RWPE1 (cell line): ENCODE measurements at places on chromosomes 7 and 10.

DNA sequence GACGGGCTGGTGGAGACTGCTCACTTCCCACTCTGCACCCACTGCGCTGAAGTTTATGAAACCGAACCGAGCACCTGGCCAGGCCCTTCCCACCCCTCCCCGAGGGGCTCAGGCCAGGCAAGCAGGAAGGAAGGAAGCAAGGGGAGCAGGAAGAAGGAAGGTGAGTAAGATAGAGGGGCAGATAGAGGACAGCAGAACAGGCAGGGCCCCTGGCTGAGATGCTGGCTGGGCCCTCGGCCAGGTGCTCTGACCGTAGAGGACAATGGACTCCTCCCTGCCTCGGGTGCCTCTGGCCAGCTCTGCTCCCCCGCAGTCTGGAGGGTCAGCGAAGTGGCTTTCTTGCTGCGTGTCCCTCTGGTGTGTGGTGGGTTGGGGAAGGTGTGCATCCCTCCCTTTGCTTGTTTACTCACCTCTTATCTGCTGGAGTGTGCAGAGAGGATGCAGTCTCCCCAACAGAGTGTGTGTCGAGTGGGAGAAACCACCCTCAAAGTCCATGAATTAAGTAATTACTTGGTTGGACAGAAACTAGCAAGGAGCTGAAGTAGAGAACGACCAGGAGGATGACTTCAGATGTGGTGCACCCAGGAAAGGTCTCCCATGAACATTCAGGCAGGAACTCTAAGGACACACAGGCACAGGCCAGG, 82.8 kb upstream of the PPP2R2D start:
- no peak for DNase-seq

DNA sequence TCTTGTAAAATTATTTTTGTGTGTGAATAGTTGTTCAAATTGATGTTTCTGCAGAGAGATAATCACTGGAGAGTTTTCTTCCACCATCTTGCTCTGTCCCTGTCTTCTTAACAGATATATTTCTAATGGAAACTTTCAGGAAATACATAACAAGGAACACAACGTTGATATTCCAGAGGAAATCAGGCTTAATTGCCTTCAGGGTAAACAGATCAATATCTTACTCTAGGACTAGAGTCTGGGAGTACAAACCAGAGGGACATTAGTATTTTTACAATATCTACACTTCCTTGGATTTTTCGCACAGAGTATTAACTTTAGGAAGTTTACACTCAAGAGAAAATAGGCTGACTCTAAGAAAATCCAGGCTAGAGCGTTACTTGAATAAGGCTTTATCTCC, 159.1 kb downstream of the PFKFB3 start:
- no peak for DNase-seq

GRCh38 chr7:143372070-143372469, 9.1 kb upstream of the ZYX start:
- no peak for DNase-seq

DNA sequence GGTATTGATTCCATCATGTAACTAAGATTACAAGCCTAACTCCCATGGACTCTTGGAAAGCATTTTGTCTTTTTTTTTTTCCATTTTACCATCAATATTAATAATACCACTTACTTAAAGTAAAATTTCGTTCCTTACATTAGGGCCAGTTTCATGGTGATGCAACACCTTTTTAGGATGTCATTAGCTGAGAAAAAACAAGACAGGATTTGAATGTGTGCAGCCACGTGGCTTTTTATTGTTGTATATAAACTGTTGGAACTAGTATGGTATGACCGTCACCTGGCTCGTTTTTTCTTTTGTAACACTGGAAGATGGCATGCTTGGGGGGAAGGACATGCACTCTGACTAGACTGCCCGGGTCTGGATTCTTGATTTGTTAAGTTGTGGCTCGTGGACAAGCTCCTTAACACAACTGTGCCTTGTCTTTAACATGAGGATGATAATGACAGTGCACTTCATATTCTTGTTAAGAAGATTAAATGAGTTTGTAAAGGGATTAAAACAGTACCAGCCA, 42.1 kb downstream of the ARHGAP21 start:
- no peak for DNase-seq

DNA sequence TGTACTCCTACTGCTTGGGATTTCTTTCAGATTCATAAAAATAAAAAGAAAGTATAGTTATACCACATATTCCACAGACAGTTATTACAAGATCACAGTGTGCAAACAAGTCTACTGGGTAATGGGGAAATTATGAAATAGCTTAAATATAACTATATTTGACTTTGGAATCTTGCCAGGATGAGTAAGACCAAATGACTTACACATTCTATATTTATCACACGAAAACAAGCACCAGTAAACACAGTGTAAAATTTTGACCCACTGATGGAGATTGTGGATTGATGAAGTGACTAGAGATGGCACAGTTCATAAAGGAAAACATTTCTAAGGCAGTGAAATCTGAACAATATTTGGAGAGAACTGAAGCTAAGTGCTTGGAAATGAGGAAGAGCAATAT, 339.7 kb downstream of the THSD7A start:
- DNase-seq = no peak

- peak; percentile 43 for DNase-seq
Observed at GRCh38 chr7:149355390-149356048, 93.5 kb downstream of the ZNF783 start.

- DNase-seq = no peak
Observed at GRCh38 chr10:109412353-109412752, 511.0 kb downstream of the XPNPEP1 start.

GRCh38 chr7:24917510-24918239, 62.3 kb downstream of the OSBPL3 start:
- no peak for DNase-seq

- no peak for DNase-seq
Observed at GRCh38 chr7:120468611-120469010, 195.6 kb downstream of the KCND2 start.
